Stimulated activated naive CD8-positive, alpha-beta T cell treated with anti-CD3 and anti-CD28 coated beads, Interleukin-15, Interleukin-2, amounts not matched to agents 100 U/mL and 50 U/mL, for 24 hours (primary cell): ENCODE measurements at places on chromosomes 11 and 22.

DNA sequence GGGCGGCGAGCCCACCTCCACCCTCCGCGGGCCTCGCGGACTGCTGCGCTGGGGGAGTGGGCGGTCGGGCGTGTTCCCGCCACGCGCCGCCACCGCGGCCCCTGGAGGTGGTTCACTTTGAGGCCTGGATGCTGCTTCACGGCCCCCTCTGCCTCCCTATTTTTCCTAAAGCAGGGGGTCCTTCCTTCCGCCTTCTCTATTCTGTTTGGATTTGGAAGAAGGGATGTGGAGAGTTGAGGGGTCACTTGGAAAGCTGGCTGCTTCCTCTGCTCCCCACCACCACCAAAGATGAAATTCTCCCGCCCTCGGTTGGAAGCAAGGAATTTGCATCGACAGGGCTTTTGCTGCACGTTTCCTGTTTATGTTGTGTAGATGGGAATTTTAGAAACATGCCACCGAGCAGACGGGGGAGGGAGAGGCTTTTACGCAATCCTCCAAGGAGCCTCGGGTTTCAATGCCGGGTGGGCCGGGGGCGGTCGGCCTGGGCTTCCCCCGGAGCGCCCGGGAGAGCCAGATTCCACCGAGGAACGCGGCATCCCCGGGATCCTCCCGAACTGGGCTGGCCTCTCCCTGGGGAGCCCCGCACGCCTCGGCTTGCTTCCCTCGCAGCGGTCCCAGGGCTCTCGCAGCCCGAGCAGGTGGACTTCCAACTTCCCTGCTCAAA is 403 bp upstream of the SBF2 start:
- DNase-seq = no peak

DNA sequence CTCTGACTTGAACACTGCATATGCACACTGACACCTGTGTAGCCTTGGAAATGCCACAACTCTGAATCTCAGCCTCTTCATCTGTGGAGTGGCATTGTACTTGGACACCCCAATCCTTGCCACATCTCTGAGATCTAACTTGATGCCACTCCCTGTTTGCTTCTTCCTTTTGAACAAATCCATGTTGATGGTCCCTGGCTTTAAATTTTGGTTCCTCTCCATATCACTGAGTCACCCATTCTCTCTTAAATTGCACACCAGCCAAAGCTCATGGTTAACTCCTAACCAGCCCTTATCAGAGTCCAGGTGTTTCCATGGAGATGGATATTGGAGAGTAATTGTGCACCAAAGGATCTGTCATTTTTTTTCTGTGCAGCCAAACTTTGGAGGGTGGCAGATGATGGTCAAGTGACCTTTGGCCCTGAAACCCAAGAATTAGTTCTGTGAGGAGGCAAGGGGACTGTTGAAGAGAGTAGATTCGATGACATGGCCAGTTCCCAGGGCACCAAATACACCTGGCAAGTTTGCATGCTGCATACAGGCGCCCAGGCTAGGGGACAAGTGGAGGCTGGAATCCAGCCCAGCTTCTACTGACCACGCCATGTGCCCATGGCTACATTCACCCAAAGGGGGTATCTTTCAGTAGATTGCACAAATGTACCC is 25.1 kb upstream of the PAMR1 start:
- DNase-seq = no peak

DNA sequence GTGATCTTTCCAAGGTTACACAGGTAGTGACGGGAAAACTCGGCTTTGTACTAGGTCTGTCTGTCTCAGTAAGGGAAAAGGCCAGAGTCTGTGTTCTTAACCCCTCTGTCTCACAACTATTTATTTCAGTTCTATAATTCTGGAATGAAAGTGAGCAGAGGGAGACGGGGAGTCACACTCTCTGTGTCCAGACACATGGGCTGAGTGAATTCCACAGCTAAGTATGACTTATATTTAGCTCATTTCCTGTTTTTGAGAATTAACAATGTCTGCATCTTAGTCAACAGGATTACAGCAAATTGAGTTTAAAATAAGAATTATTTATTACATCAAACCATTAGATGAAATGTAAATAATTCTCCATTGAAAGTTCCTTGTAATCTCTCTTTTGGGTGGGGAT is 62.5 kb upstream of the OR4B1 start:
- no peak for DNase-seq

DNA sequence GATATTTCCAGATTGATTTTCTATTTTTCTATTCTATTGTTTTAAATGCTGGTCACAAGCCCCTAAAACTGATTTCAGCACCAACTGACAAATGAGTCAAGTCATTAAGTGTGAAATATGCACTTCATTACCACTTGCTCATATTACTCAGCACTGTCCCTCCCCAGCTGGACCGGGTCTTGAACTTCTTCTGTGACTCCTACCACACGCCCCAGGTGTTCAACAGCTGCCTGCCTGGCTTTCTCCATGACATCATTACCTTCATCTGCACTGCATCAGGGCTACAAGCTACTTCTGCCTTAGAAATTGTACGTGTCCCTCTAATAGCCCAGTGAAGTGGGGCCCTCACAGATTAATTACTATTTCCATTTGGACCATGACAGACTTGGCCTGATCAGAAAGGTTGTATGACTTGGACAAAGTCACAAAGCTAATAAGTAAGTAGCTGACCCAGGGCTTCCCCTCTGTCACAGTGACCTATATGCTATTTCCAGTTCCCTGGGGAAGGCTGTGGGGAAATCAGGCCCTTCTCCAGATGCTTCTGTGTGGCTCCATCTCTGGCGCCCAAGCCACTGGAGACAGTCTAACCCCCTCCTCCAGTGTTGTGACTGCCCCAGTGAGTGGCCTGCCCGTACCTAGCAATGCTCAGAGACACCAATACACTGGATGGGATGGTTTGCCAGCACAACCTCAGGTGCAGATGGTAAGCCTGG is 18.1 kb downstream of the TBC1D10A start:
- no peak for DNase-seq

DNA sequence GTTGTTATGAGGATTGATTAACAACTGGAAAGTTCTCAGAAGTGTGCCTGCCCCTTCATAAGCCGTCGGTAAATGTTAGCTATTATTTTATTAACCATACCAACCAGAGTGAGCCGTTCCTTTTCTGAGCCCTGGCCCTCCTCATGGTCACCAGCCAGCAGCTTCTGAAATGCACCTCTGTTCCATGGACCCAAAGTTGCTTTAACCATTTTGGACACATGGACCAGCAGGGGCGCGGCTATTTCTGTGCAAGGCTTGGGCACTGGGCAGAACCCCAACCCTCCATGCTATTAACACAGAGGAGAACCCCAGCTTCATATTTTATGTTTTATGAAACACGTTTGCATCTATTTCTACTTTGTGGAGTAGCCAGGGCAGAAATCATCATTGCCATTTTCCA is 18.6 kb upstream of the SCGB1A1 start:
- no peak for DNase-seq

DNA sequence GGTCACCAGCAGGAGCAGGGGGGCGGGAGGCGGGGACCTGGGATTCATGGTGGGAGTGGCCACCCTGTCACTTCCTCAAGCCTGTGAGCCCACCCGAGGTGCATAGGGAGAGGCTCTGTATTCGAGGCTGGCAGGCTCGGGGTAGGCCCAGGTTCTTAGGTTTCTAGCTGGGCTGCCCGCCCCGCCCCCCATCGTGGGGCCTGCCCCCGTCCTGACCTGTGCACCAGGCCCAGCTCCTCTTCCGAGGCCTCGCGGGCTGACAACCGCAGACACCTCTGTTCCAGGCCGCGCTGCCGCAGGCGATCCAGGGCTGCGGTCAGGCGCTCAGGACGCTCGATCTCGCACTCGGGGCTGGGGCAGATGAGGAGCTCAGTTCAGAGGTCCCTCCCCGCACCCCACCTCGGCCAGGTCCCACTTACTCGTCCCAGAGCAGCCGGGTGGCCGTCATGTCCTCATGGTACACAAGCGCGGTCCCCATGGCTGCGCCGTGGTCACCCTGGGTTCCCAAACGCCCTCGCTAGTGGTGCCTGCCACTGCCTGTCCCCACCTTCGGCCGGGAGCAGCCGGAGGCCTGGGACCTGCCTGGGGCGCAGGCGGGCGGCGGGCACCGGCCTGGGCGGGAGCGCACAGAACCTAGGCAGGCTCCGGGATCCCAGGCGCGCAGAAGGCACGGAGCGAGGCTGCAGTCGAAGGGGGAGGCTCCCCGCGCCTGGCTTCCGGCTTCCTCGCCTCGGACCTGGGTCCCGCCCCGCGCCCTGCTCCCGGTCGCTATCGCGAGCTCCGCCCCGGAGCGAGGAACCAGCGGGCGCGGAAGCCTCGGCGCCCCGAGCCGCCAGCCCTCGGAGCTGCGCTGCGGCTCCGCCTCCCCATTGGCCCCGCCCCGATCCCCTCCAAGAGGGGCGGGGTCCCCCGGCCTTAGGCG is at the start of gene HDAC10:
HDAC10 (minus strand) TSS at position 711 of the 922 bp plus-strand sequence; CDS start at position 478, 233 bp downstream.
- peak; percentile 90 for DNase-seq

DNA sequence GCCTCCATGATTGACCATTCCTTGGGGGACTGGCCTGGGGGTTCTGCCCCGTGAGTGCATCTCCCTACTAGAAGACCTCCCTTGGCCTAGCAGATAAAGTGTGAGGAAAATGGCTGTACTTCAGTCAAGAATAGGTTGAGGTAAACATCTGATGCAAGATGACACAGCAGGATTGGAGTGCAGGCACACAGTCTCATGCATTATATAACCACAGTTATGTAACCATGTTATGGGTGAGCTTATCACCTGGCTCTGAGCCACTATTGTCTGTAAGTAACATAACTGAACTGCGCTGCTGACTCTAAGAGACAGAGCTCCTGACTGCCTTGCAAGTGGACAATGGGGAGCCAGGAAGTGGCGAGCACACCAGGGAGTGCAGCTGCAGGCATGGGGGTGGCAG is 378.7 kb upstream of the ANO5 start:
- no peak for DNase-seq

DNA sequence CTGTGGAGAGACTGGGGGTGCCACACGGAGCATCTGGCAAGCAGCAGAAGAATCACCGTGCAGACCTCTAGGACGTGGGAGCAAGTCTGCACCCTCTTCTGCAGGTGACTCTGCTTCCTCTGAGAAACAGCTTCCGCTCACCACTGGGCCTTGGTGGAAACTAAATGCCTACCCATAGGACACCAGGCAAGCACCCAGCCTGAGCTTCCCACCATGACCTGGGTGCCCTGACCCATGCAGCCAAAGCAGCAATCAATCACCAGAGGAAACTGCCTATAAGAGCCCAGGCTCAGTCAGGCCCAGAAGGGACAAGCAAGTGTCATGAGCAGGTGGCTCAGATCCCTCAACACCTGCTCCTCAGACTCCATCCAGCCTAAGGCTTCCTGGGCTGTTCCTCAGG is 63.4 kb downstream of the IGLL5 start:
- no peak for DNase-seq

GRCh38 chr22:32579529-32580220 is 105.1 kb downstream of the FBXO7 start:
- DNase-seq = no peak

DNA sequence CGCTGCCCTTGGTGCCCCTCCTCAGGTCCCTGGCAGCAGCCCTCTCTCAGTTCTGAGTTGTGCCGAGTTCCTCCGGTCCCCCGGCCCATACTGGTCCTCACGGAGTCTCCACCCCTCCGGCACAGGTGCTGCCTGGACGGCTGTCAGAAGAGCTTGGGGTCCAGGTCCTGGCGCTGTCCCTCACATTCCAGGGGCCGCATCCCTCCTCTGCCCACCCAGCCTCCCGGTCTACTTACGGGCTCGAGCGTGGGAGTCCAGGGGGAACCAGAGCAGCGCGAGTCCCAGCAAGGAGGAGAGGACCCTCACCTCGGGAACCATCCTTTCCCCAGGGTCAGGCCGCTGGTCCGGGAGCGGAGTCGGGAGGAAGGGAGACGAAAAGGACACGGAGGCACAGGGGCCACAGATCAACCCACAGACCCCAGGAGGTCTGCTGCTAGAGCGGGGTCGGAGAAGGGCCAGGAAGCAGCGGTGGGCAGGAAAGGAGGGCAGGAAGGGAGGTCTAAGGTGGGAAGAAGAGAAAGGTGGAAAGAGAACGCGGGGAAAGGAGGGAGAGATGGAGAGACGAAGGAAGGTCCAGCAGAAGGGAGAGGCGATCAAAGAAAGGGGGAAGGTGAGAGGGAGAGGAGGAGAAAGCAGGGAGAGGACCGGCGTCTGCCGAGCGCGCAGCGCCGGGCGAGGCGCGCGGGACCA is 510 bp downstream of the CHRDL2 start:
- DNase-seq = no peak

GRCh38 chr22:45720839-45721378 is 49.3 kb downstream of the ATXN10 start:
- no peak for DNase-seq

GRCh38 chr11:62646825-62647608 is 604 bp upstream of the GANAB start:
- no peak for DNase-seq

GRCh38 chr11:128718064-128718463 is 24.2 kb downstream of the FLI1 start:
- DNase-seq = no peak

DNA sequence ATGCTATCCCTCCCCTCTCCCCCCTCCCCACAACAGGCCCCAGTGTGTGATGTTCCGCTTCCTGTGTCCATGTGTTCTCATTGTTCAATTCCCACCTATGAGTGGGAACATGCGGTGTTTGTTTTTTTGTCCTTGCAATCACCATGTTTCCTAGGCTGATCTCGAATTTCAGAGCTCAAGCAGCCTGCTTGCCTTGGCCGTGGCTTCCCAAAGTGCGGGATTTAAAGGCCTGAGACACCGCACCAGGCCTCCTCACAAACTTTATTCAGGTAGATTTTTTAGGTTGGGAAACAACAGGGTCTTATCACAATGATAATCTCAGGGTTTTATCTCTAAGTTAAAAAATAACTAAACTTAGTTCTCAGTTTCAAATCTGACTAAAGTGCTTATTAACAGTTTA is 125.4 kb downstream of the LUZP2 start:
- DNase-seq = no peak

DNA sequence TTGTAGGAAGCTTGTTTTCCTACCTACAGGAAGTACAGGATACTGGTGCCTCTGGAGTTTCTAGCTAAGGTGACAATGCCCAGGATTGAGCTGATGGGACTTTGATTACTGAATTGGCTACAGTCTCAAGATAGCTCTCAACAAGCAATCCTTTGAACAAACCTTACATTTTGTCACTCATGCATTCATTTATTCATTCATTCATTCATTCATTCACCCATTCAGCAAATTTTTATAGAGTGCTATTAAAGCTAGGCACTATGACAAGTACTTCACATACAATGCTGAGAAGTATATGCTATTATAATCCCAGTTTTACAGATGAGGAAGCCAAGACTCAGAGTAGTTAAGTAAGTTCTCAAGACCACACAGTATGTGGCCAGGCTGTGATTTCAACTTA is 103.1 kb upstream of the MTMR2 start:
- DNase-seq = no peak

- no peak for DNase-seq
Measured at GRCh38 chr11:66953081-66953833, 4.9 kb downstream of the PC start.

GRCh38 chr11:17500673-17501072 is 24.0 kb upstream of the ABCC8 start:
- no peak for DNase-seq
